NCI-H69 (cell line): ENCODE measurements at places on chromosomes 2 and 18.

GRCh38 chr2:239316562-239317465 is 84.0 kb downstream of the HDAC4 start:
- no peak for DNase-seq

DNA sequence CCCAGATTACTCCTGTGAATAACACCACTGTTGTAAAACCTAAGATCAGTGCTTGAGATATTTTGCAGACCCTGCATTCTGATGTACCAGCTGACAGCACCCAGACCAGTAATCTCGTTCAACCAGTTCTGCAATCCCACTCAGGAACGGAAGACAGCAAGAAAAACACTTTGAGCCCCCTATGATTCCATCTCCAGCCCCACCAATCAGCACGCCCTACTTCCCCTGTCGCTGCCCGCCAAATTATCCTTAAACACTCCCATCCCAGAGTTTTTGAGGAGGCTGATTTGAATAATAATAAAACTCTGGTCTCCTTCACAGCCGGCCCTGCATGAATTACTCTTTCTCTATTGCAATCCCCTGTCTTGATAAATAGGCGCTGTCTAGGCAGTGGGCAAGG is 173.9 kb upstream of the CDH2 start:
- DNase-seq, result no peak

DNA sequence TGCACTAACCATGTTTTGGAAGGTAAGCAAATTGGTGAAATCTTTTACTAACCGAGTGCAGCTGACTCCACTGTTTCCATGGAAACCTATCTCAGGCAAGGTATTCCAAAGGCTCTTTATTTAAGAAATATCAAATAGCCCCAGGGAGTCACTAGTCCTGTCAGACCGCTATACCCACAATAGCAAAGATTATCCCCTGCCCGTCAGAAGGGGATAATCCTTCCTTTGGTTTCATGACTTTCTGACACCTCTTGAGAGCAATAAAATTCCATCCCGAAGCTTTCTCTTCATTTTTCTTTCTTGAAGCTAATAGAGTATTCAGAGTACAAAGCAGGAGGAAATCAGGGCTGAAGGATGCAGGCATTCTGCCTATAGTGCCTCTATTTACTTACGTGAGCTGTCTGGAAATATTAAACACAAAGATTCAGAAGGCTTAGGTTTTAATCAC is 34.7 kb upstream of the MAP2 start:
- DNase-seq, result peak; percentile 6

DNA sequence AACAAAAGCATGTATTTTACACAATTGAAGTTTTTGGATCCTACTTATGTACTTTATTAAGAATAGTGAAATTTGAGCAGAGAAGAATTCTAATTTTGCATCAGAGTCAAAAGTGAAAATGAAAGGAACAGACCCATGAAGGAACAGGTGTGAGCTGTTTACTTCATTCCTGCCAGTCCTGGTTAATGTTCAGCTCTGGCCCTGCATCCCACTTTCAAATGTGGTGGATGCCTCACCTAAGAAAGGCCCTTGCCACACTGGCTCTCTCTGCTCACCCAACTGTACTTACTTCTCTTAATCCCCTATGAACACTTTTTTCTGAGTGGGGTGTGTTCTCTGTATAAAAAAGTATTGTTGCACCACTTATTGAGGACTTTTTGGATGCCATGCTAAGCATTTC is 22.2 kb downstream of the FAM110C start:
- DNase-seq, result no peak

DNA sequence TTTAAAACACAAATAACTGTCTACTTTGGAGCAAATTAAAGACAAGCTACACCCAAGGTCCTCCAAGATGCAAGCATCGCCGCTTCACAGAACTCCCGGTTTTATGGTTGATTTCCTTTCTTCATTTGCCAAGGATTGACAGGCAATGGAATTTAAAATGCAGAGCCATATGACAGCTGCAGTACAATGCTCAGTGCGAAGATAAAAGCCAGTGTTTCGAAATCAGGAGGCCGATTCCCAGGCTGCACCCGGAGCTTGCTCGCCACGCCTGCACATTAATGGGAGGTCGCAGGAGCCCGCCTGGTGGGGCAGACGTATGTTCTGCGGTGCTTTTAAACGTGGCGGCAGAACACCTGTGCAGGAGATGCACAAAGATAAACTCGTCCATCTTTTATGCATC is 727.6 kb upstream of the SOX11 start:
- peak; percentile 2 for DNase-seq

- no peak for DNase-seq
Measured at GRCh38 chr2:61179701-61180639, 18.0 kb downstream of the C2orf74 start.

GRCh38 chr2:48332286-48332685 is 197.7 kb upstream of the STON1 start:
- DNase-seq, result peak; percentile 21

GRCh38 chr2:43194121-43194869 is 32.1 kb downstream of the ZFP36L2 start:
- no peak for DNase-seq

GRCh38 chr2:189210250-189211087 is 30.9 kb upstream of the COL5A2 start:
- DNase-seq, result no peak

DNA sequence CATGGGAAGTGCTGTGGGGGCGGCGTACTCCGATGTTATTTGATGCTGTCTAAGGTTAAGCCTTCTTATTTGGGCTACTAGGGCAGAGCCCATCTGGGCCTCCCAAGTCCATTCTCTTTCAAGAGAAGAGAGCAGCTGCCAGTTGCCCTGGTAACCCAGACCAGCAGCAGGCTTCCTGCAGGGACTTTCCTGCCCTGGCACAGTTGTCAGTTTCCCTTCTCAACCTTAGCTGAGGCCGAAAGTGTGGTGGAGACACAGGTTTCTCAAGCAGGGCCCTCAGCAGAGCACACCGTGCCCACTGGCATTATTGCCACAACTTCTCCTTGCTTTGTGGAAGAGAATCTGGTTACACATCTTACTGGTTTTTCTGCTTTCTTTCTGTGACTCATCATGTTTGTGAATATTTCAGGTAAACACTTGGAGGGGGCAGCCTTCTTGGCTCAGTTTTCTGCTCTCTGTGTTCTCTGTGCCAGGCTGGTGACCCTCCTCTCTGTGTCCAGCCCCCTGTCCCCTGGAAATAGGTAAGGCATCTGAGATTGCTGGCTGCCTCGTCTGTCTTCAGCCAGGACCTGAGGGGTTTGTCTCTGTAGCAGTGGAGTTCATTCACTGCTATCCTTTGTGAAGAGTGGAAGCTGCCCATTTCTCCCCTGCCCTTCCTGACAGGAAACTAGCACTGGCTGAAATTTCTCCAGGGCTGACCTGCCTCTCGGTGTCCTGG is 111.0 kb downstream of the B3GNT2 start:
- DNase-seq, result peak; percentile 82

DNA sequence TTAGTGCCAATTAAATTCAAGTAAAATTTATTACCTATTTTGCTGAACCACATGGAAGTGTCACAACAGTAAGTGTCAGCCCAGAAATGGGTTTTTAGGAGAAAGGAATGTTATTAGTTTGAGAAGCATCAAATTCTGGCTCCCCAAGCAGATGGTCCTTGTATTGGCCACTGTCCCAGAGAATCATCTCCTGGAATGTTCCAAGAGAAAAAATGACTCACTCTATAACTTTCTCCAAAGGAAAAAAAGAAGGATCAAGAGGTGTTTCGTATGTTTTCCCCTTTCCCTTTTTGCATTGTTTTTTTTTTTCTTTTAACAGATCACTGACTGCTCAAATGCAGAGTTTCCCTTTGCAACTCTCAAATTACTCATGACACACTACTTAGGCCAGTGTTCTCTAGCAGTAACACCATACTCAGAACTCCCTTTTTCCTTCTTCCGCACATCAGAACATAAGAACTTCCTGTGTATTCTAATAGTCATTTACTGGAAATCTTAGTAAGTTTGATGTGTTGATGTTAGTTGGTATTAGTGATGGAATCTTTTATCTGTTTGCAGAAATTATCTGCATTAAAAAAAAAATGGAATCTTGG is 390.3 kb downstream of the GPD2 start:
- DNase-seq, result no peak

- DNase-seq, result peak; percentile 10
Measured at GRCh38 chr2:204282525-204282924, 262.8 kb upstream of the PARD3B start.

DNA sequence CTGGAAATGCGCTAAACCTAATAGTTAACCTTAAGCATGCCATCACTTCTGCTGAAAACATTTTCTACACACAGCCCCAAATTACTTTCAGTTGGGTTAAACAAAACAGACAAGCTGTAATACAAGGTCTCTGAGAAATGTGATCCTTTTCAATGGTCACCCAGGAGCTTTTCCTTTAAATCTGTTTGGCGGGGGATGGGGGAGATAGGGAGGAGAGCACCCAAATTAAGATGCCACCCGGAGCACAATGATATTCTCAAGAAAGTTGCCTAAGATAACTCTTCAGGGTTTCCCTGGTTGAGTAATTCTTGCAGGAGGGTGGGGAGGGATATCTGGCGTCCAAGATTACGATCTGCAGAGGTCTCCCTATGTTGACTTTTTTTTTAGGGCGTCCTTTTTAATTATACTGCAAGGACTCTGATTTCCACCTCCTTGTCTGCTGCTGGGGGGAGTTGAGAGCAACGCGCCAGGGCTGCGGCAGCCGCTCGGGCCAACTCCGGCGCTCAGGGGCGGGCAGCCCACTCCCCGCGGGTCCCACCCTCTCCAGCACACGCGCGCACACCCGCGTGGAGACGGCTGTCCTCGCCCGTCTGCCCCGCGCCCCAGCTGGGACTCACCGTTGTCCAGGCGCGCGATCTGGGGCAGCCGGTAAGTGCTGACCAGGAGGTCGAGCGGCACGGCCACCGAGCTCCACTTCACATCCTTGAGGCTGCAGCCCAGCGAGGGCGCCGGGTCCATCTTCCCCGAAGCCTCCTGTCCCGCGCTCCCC is 807 bp downstream of the GAREM1 start:
- DNase-seq, result peak; percentile 91

GRCh38 chr18:527146-527545 is 26.6 kb upstream of the COLEC12 start:
- DNase-seq, result no peak

DNA sequence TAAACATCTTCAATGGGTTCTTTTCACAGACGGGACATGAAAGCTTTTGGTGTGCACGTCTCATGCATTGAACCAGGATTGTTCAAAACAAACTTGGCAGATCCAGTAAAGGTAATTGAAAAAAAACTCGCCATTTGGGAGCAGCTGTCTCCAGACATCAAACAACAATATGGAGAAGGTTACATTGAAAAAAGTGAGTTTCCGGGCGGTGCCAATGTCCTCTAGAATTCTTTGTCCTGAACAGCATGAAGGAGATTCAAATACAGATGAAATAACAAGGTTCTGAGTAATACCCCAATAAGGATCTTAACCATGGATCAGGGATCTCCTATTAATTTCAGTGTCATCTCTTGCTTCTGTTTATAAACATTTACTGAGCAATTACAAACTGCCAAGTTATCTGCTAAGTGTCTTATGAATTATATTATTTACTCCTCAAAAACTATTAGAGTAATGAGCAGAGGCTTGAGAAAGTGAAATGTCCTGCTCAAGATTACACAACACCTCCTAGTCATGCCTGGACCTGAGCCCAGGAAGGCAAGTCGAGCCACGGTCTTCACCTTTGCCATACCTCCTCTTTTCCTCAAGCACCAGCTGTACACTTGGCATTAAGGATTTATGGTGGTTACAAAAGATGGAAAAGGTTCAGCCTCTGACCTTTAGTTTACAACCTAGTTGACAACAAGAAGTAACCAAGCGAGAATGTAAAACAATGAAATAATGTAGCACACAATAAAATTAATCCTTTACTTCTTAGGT is 22.6 kb downstream of the DHRS9 start:
- no peak for DNase-seq

- DNase-seq, result peak; percentile 87
Measured at GRCh38 chr2:58042486-58042970, 4.1 kb upstream of the VRK2 start.

DNA sequence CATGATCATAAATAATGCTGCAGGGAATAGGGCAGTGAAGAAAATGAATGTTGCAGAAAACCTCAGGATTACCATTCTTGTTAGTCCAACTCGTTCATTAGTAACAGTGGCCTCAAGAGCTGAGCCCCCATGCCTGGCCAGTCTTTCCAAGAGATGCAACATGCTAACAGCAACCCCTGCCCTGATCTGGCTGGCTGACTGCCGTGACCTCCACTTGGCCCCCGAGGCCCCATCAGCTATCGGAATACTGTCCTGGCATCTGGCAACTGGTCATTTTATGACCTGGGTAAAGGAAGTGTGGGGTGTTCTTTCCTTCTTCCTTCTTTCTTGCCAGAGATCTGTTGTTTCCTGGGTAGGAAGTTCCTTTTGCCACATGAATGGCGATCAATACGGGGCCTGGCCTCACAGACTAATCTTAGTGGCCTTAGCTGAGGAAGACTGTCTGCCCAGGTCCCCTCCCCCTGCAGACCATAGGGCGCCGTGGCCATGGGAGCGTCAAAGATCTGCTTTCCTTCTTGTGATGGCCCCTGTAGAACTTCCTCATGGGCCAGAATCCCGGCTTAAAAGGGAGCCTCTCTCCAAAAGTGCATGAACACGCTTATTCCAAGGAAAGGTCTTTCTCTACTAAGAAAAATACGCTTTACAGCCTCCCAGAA is 10.6 kb upstream of the TRABD2A start:
- DNase-seq, result no peak

DNA sequence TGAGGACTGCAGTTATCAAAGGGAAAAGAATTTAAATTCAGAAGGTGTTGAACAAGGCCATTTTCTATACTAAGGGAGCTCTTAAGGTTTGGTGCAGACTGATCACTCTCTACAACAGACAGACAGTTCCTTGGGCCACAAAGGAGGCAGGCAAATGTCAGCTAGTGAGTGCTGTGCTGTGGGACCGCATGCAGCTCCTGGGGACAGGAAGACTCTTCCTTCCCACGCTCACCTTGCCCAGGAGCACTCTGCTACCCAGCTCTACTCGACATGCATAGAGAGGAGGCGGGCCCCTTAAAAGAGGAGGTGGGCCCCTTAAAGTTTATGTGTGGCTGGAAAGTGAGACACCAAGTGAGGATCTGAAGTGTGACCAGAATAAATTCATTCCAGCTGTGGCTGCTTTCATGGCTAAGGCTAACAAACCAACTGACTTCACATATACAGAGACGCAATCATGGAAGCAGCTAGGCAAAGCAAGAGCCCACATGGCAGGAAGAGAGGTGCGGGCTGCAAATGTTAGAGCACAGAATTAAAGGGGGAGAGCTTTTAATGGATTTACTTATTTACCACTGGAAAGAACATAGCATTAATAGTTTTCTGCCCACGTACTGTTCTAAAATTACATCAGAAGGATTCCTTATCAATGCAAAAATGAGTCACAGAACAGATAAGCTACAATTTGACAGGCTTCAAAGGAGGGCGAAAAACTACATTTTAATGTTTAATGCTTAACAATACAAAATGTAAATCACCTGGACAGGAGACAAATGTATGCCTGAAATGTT is 101.4 kb upstream of the RNU4ATAC start:
- DNase-seq, result no peak

GRCh38 chr18:43009674-43010073 is 105.8 kb downstream of the RIT2 start:
- DNase-seq, result peak; percentile 89

DNA sequence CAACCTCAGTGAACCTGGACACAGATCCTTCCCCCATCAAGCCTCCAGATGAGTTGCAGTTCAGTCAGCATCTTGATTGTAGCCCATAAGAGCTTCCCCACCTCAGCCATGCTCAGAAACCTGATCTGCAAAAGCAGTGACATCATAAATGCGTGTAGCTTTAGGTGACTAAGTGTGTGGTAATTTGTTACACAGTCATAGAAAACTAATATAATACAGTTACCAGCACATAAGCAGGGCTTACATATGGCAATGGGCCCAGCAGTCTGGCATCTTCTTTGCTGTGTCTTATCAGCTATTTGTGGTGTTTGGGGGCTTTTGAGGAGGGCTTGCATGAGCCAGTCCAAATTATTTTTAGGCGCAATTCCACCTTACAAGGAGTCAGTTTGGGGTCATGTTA is 807.0 kb downstream of the SLC4A3 start:
- no peak for DNase-seq
